ENCODE measurements at places on chromosomes 16 and 17.

GRCh38 chr17:5618476-5618875, 34.2 kb upstream of the NLRP1 start:
- no peak for DNase-seq

DNA sequence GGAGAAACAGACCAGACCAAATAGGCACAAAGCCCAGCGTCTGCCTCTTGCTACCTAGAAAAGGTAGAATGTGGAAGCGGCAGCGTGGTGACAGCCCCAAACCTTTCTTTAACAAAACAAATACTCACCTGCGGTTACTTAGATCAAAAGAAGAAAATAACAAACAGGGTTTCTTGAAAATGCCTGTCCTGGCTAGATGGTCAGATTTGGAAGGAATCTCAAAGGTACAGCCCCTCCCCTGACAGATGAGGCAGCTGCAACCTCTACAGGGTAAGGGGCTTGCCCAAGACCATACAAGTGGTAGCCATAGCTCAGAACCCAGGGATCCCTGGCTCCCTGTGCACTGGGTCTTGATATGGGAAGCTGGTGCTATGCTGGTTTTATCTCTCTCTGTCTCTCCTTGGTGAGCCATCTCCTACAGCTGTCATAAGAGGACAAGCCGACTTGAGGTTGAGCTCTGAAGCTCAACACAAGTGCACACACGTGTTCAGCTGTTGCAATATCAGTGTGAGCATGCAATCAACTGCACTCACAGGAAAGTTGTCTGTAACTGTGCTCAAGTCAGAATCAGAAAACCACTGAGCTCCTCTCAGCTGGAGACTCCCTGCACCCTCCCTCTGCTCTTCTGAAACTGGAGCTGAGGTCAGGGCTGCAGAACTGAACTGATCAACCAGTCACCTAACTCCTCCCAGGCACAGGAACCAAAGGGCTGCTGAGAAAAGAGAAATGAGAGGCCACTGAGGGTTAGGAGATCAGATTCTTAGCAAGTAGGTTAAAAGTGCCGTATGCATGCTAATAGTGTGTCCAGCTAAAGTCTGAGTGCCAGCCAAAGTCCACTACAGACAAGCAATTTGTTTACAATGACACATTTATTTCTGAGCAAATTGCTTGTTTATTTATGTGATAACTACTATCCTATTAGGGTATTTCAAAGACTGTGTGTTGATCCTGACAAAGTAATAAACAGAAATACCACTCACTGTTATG, 6.1 kb upstream of the RNF157 start:
- DNase-seq: no peak

DNA sequence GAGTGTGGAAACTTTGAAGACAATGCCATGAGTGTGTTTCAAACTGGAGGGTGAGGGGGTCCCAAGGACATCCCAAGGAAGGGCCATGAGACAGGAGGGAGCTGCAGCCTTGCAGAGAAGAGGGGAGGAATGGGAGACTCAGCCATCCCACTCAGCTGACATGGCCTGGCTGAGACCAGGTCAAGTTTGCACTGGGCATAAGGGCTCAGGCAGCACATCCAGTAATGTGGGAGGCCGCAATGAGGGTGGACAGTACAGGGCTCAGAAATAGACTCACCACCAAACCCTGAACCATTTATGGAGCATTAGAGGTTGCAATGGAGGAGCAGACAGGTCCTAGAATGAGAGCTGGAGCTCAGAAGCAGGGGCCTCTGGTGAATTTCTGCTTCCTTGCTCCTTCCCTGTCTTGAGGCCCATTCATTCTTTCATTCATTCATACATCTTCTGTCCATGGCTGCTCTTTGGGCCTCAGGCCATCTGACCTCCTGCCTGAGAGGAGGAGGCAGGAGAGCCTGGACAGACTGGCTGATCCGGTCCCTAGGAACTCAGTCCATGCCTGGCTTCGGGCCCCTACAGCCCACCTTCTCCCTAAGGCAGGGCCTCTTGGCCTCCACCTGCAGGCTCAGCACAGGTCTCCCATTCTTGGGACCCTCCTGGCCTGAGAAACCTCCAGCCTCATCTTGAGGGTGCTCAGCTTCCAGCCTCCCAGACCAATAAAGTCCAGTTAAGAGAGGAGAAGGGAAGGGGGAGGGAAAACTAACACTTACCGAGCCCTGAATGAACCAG, 70.5 kb upstream of the CDH5 start:
- DNase-seq: no peak

DNA sequence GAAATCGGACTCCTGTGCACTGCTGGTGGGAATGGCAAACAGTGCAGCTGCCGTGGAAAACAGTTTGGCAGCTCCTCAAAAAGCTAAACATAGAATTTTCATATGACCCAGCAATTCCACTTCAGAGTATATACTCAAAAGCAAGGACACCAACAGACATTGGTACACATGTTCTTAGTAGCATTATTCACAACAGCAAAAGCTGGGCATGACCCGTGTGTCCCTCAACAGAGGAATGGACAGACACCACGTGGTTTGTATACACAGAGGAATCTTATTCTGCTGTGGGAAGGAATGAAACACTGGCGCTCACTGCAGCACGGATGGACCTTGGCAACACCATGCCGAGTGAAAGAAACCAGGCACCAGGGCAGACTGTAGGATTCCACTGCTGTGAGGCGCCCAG, 16.0 kb downstream of the NPTX1 start:
- DNase-seq: no peak

GRCh38 chr16:79124016-79124756, 476.4 kb downstream of the MAF start:
- DNase-seq: no peak

DNA sequence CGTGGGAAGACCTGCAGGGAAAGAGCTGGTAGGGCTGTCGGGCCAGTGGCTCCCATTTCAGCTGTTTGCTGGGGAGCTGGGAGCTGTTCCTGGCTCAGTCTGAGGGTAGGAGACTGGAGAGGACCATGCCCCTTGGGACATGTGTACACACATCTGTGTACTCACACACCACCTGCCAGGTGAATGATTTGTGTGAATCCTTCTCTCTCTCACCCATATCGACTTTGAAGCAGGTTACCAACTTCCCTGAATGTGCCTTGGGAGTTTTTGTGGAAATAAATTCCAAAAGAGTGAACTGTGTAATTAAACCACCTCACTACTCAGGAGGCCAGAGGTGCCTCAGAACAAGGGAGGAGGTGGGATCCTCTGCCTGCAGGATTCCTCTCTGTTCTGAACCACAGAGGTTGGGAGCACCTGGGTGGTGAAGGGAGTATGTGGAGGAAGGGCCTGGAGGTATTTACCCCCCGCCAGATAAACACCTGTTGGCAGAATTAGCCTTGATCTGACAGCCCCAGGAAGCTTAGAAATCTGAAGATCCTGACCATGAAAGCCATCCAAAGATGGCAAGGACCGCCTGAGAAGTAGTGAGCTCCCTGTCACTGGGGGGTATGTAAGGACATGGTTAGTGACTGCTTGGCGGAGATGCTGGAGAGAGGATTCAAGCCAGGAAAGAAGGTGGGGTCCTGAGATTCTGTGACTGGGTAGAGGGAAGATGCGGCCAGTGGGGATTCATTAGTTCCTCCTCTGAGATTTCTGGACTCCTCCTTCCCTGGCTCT, 3.3 kb downstream of the ABCC3 start:
- DNase-seq: no peak

DNA sequence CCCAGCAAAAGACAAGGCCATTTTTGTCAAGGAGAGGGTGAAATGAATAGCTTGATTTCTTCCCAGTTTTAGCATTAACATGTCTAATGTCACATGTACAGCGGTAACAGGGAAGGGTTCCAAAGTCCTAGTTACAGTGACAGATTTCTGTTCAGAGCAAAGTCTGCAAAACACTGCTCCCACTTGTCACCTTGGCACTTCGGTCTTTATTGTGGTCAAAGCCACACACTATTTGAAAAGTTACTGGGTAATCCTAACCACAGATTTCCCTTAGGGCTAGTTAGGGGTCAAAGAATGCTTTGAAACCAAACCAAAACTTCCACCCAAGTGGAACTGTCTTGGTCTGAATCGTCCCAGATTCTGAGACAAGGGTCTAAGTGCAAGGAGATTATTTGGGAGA, 455.6 kb downstream of the HS3ST3B1 start:
- no peak for DNase-seq

GRCh38 chr17:50048146-50048720, 7.7 kb upstream of the ITGA3 start:
- DNase-seq: no peak

GRCh38 chr17:4666296-4666695, 24.8 kb upstream of the ALOX15 start:
- DNase-seq: no peak

GRCh38 chr17:79220201-79220712, 145.6 kb downstream of the ENGASE start:
- DNase-seq: no peak

DNA sequence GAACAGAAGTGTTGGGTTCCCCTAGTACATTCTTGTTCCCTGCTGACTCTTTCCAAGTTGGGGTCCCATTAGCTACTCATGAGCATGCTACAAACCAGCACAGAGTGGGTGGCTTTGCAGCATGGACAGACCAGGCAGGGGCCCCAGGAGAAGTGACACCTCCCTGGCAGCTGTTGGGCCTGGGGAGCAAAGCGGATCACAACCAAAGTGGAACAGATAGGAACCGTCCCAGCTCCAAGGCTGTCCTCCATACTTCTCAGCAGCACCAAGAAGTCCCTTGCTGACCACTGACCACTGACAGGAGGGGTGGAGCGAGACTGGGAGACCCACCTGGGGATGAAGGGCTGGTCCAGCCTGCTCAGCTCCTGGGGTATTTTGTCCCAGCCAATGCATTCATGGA, 12.4 kb upstream of the GFAP start:
- DNase-seq: no peak
